ENCODE measurements at places on chromosomes 7 and 10. TPM values are rescaled to one million over a fixed set of nuclear protein-coding genes. Genes with fewer than 3 reads are reported as not detected.

The MRPL32 gene
- total RNA-seq, result 70.8 TPM

The FBXO24 gene
- 0.33 TPM for total RNA-seq

The TMEM120A gene
- 37.7 TPM for total RNA-seq

The BAIAP2L1 gene
- total RNA-seq, result 44.4 TPM

The ADCYAP1R1 gene
- 0.03 TPM for total RNA-seq

The PTF1A gene
- total RNA-seq, result not detected

The PHYHIPL gene
- total RNA-seq, result 0.59 TPM

The TUBAL3 gene
- 0.24 TPM for total RNA-seq

The FKBP6 gene
- total RNA-seq, result not detected

The GCK gene
- total RNA-seq, result not detected

The RET gene
- 0.50 TPM for total RNA-seq

The COL13A1 gene
- 0.21 TPM for total RNA-seq

The INSYN2A gene
- 2.0 TPM for total RNA-seq

The PLEKHA1 gene
- 28.3 TPM for total RNA-seq

The SPDYE6 gene
- total RNA-seq, result not detected

The KLF14 gene
- 0.02 TPM for total RNA-seq

The HHEX gene
- total RNA-seq, result 11.3 TPM

The FAM221A gene
- 0.34 TPM for total RNA-seq

The LRRD1 gene
- not detected for total RNA-seq

The NPFFR1 gene
- total RNA-seq, result 0.02 TPM

The SEC31B gene
- 0.79 TPM for total RNA-seq

The ZCWPW1 gene
- 1.4 TPM for total RNA-seq

The CDHR3 gene
- total RNA-seq, result 3.7 TPM

The TAS2R39 gene
- not detected for total RNA-seq

The OPALIN gene
- not detected for total RNA-seq

The LBX1 gene
- total RNA-seq, result not detected

The KCNIP2 gene
- total RNA-seq, result 0.54 TPM

The ADRA2A gene
- total RNA-seq, result 0.23 TPM

The ANKRD30A gene
- total RNA-seq, result 0.51 TPM

The CALCR gene
- total RNA-seq, result 0.05 TPM

The CTAGE6 gene
- total RNA-seq, result not detected

The WDR11 gene
- total RNA-seq, result 23.7 TPM

The ABLIM1 gene
- 56.6 TPM for total RNA-seq

The SPDYE3 gene
- total RNA-seq, result not detected

The COL28A1 gene
- total RNA-seq, result 0.85 TPM

Measured in A549 treated with dexamethasone at 1 μM for 4 hours (cell line).